ENCODE measurements at places on chromosomes 3 and 15.

- no peak for DNase-seq
These were observed 34.3 kb downstream of the TMEM40 start for GRCh38 chr3:12724794-12725193.

DNA sequence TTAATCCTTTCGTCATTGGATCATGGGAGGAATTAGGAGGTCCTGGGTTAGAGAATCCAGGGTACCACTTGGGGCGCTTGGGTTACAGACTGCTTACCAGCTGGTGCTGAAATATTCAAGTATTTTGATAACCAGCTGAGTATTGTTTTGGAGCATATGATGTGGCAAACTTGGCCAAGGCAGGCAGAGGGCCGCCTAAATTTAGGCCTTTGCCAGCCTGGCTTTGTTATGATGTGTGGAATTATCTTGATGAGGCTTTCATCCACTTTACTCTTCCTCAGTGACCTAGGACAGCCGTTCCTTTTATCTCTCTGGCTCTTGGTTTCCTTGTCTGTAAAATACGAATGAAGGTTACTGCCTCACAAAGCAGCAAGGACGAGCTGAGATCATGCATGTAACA, 6.9 kb downstream of the COPG1 start:
- no peak for DNase-seq

- no peak for DNase-seq
These were observed 266.9 kb downstream of the KCNMB2 start for GRCh38 chr3:178802993-178803693.

DNA sequence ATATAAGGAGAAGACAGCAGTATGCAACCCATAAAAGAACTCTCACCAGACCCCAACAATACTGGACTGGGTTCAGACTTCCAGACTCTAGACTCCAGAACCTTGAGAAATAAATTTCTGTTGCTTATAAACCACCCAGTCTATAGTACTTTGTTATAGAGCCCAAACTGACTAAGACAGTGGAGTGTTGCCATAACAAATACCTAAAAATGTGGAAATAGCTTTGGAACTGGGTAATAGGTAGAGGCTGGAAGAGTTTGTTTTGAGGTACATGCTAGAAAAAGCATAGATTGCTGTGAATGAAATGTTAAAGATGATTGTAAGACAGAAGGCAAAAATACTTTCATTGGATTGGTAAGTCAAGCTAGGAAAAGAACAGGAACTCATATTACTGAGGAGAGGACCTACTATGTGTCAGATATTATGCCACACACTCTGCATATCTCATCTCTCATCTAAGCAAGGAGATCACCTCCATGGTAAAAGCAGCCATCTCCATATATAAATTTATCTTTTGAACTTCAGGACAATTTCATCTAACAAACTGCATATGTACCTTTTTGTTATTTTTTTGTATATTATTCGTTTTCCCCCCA, 67.4 kb upstream of the FNDC3B start:
- no peak for DNase-seq

GRCh38 chr3:57864853-57865252, 108.7 kb downstream of the SLMAP start:
- no peak for DNase-seq

GRCh38 chr3:120147072-120147871, 53.0 kb upstream of the GSK3B start:
- peak; percentile 23 for DNase-seq
